ENCODE measurements at places on chromosomes 13 and 19. TPM values are rescaled to one million over a fixed set of nuclear protein-coding genes. Genes with fewer than 3 reads are reported as not detected.

Gene ZNF208
- 33.8 TPM for total RNA-seq

Gene ZNF415
- 14.3 TPM for total RNA-seq

Gene POLR1G
- 7.2 TPM for total RNA-seq

Gene LYL1
- 24.1 TPM for total RNA-seq

Gene ZNF492
- total RNA-seq = 1.5 TPM

Gene COG6
- 39.5 TPM for total RNA-seq

Gene F2RL3
- total RNA-seq = 9.8 TPM

All from metanephros (tissue), 2 donors.